GM13976 (cell line): ENCODE measurements at places on chromosomes 7 and 10.

DNA sequence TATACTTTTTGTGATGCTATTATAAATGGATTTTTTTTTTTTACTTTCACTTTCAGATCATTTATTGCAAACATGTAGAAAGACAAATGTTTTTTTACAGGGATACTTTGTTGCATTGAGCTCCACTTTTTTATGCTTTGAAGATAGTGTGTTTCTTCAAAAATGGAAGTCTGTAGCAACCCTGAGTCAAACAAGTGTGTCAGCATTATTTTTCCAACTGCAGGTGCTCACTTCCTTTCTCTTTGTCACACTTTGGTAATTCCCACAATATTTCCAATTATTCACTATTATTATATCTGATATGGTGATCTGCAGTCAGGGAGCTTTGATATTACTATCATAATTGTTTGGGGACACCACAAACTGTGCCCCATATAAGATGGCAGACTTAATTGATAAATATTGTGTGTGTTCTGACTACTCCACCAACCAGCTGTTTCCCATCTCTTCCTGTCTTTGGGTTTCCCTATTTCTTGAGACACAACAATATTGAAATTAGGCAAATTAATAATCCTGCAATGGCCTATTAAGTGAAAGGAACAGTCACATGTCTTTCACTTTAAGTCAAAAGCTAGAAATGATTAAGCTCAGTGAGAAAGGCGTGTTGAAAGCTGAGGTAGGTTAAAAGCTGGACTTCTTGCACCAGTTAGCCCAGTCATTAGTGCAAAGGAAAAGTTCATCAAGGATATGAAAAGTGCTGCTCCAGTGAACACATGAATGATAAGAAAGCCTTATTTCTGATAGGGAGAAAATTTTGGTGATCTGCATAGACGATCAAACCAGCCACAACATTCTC lies 231.3 kb upstream of the SH2B2 start:
- DNase-seq = no peak

- no peak for DNase-seq
Observed at GRCh38 chr7:42639930-42640329, 271.9 kb downstream of the C7orf25 start.

DNA sequence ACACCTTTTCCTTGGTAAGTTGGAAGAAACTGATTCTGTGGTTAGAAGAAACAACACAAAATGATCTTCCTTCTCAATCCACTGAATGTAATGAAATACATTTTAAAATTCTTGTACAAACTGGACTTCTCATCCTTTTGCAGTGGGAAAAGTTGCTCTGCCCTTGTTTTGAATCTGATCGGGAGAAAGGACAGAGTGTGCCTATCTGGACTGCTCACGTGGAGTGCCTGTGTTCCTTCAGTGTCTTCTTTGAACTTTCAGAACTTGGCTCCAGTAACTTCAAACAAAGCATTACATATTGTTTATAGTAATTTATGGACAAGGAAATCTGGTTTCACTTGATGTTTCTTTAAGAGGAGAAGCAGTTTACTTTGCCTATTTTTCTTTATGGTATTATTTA lies 17.1 kb downstream of the SLC26A3 start:
- DNase-seq = no peak

GRCh38 chr10:129764901-129765663 lies 199.0 kb downstream of the EBF3 start:
- no peak for DNase-seq

DNA sequence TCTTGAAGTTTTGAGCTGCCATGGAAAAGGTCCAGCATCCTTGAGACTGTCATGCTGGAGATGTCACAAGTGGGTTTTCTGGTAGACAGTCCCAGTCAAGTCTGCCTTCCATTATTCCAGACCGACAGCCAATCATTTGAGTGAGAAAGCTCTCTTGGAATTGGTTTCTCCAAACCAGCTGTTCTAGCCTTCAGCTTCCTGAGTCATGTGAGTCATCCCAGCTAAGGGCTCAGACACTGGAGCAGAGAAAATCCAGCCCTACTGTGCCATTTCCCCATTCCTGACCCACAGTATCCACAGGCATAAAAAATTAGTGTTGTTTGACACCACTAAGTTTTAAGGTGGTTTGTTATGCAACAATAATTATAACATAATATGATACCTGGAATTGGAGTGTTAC lies 219.0 kb downstream of the ADRA2A start:
- no peak for DNase-seq

DNA sequence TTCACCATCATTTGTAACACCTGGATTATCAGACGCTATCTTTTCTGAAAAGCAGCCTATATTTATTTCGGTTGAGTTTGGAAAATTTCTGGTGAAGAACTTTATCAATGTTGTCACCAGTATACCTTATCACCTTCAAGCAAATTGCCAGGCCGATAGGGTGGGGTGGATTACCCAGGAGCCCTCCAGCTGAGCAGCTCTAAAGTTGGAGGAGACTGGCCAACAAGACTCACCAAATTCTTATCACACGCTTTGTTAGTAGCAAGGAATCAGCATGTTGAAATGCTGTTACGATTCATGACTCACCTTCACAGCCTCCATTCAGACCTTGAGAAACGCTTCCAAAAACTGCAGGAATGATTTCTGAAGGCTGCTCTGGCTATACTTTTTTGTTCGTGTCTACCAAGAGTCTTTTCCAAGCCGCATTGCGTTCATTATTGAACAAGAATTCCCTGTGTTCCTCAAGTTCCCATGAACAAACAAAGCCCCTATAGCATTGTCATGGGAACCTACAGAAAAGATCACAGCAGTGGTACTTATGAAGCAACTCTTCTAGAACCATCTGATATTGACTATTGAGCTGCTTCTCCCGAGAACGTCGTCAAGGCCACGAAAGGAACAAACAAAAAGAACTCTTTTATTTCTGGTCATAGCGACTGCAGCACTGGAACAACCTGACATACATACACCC lies 291.4 kb downstream of the SFMBT2 start:
- DNase-seq = no peak

GRCh38 chr7:141700848-141701371 lies 1.1 kb downstream of the DENND11 start:
- peak; percentile 34 for DNase-seq

DNA sequence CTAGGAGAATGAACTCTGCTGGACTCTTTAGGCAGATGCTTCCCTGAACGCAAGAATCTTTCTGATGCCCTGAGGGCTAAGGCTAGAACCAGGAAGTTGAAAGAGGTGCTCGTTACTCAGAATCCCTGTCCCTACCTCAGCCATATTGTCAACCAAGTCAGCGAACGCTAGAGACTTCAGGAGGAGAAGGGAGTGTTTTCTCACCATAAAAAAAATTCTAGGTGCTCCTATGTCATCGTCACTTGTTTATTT lies 359.4 kb downstream of the PRPF18 start:
- DNase-seq = no peak

DNA sequence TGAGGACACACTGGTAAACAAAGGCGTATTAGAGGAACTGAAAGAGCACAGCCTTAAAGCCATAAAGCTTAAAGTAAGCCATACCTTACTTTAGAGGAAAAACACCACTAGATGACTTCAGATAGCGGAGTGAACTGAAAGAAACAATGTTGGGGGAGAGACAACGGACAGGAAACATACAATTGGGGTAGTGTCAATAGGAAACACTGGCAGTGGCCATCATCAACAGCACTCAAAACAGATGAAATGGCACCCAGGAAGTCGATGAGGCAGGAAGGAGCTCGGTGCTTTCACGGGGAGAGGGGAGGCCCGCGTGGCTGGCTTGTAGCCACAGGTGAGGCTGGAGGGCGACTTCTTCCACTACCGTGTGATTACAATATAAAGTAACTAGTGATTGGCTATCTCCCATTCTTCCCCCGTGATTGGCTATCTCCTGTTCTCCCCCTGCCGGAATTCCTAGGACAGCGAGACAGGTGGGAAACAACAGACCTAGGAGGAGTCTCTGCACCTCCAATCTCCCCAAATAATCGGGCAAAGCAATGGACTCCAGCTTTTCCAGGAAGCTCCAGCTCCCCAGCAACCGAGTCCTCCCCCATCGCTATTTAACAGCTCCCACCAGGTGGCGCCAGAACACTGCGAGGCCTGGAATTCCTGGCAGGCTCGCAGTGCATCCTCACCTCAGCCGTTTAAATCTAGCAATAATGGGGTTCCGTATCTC lies 2.4 kb upstream of the TAS2R38 start:
- peak; percentile 71 for DNase-seq

- DNase-seq = no peak
Observed at GRCh38 chr7:36750451-36750850, 26.2 kb upstream of the AOAH start.

DNA sequence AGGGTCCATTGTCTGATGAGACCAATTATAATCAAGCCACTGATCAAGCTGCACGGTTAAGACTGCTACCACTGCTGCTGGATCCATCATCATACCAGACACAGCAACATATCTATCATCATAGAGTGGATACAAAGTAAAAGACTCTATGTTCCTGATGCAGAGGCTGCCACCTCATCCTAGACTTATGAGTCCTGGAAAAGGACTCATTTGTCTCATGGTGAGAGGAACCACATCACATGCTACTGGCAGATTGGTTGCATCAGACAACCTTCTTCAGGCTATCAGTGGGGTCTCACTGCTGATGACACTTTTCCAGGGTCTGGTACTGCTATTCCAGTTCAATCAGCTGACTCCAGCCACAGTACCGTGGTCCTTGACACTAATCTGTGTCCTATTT lies 79.0 kb downstream of the ABI1 start:
- DNase-seq = no peak

DNA sequence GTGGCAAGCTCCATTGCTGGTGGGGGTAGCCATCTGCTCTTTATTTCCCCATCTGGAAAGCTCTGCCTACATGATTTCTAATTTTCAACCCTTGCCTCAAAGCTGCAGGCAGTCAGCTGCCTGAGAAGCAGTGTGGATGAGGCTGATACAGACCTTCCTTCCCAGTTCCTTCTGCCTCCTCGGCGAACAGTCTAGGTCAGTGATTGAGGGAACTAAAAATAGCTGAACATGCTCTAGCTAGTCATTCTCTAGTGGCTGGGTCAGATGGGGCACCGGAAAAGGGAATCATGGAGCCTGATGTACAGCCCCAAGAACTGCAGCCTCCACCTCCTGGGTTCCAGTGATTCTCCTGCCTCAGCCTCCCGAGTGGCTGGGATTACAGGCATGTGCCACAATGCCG lies 48.7 kb downstream of the NAMPT start:
- DNase-seq = no peak

DNA sequence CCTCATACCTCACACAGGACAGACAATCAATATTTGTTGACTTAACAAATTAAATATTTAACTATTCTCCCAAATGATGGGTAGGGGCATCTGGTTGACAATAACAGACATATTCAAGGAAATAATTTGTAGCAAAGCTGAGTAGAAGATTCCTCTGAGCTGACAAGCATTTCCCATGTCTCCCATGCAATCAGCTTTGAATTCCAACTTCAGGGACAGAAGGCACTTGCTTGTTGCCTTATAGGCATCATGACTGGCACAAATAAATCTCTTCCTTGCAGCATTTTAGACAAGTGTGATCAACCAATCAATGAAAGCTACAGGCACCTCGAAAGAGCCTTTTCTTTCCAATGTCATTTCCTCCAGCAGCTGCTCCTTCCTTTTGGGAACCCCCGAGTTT lies 146.0 kb downstream of the PDE1C start:
- DNase-seq = no peak

- no peak for DNase-seq
Observed at GRCh38 chr10:98090822-98091221, 43.6 kb upstream of the R3HCC1L start.

GRCh38 chr10:89047397-89047796 lies 56.8 kb downstream of the FAS start:
- no peak for DNase-seq

DNA sequence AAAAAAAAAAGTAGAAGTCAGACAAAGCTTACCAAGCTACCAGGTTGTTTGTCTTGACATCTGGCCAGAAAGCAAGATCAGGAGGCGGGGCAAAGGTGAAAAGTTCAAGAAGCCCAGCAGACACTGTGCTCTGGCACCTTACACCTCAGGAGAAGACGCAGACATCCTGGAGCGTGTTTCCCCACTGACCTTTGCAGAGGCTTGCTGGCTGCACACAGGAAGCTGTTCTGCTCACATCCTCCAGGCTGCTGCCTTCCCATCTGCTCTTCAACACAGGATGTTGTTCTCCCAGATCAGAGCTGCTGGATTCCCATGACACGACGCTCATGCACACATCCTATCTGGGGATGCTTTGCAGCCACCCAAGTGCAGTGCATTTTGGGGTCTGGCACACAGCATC lies 174.4 kb upstream of the KIAA1217 start:
- no peak for DNase-seq

- no peak for DNase-seq
Observed at GRCh38 chr7:99235925-99236324, 28.0 kb upstream of the KPNA7 start.

GRCh38 chr7:26420422-26421019 lies 128.9 kb downstream of the SNX10 start:
- no peak for DNase-seq

DNA sequence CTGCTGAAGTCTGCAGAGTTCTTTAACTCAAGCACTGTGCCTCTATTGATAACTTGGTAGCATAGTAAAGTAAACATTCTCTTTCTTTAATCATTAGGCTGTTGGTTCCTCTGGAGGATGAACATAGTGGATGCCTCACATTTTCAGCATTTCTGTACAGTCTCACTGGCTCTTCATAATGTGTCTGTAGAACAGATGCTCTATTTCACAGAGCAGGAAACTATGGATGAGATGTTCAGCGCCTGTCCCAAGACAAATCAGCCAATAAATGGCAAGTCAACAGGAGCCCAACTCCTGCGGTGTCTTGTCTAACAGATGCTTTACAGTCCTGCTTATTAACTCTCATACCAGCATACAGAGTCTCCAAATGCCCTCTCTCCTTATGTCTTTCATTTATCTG lies 36.5 kb downstream of the NRBF2 start:
- no peak for DNase-seq

DNA sequence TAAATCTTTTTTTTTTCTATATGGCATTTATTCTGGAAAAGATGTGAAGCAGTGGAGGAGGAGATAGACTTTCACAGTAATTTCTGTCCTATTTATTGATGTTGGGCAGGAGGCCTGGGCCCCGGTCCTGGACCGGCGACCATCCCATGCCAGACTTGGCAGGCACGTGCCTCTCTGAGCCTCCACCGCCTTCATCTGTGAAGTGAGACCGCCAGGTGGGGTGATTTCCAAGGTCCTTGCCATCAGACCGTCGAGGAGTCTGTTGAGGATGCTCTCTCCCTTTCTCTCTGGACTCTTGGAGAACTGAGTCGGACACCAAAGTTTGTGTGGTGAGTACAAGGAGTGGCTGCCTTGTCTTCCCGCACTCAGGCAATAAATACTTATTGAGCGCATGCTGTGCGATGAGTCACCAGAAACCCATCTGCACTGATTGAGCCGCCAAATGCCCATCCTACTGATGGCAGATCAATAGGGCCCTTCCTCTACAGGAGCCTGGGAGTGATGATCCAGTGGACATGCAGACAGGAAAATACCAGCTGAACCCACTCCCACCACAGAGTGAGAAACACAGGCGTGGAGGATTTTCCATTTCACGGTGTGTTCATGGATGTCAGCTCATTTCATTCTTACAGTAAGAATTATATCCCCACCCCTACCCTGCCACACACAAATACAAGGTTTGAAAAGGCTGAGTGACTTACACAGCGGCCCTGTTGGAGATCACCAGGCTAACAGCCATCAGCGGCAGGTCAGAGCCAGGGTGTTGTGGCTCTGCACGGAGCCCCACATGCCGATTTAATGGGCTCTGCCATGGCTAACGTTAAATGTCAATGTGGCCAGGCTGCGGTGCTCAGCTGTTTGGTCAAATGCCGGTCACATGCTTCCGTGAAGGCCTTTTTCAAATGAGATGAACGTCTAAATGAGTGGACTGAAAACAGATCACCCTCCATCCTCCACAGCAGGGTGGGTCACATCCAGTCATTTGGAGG lies 11.5 kb upstream of the PRKAG2 start:
- DNase-seq = no peak

- peak; percentile 26 for DNase-seq
Observed at GRCh38 chr7:122528879-122529481, 169.9 kb downstream of the RNF133 start.
